ENCODE measurements at places on chromosomes 12 and 14. TPM values are rescaled to one million over a fixed set of nuclear protein-coding genes. Genes with fewer than 3 reads are reported as not detected.

GRCh38 chr12:101850199-101850598 is 19.4 kb upstream of the GNPTAB start:
- no peak for DNase-seq

Gene IRAK4
- total RNA-seq = 30.6 TPM

Gene ERO1A
- 34.0 TPM for total RNA-seq

DNA sequence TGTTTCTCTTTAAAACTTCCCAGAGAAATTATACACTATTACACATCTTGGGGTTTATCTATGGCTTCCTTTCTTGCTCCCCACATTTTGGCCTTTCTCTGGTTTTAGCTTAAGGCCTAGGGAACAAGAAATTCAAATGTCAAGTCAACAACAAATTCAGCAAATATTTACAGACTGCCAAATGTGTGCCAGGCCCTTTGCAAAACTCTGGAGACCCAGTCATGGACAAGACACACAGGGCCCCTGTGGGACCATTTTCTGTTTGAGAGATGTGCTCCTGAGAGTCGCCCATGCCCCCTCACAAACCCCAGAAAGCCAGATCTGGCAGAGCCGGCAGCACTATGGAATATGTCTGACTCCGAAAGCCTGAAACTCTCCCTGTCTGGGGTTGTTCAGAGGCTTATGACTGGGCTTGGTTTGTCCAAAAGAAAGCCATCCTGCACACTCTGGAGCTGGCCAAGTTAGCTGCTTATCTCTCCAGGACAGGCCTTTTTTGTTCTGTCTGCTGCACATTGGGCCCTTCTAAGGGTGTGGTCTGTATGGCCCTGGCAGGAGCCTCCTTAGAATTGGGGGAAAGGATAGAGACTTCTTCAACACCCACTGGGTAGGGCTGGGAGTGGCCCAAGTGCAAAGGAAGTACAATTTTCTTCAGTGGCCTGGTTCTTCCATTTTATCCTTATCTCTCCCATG is 1.1 kb upstream of the KRT3 start:
- no peak for DNase-seq

DNA sequence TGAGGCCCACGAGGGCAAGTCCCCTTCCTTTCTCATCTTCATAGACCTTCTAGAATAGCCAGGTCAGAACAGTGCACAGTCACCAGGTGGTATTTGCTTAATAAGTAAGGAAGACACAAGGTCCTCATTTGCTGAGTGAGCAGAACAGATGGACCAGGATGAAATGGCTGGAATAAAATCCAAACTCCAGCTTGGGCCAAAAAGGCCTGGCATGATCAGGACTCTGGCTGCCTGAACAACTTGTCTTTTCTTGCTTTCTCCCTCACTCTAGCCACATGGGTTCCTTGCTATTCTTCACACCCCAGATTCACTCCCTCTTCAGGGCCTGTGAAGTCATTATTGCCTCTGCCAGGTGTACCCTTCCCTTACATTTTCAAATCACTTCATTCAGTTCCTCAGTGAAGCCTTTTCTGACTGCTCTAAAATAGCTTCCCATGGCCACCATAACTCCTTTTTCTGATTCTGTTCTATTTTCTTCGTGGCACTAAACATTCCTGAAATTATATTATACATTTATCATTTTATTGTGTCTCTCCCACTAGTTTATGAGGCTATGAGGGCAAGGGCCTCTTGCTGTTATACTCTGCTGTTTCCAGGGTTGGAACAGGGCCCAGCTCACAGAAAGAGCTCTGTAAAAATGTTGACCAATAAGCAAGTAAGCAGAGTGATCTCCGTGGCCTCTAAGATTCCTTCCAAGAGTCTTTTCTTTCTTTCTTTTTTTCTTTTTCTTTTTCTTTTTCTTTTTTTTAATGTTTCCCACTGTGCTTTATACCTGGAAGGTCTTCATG is 150.8 kb downstream of the TTC8 start:
- DNase-seq = no peak

Gene NID2
- 22.0 TPM for total RNA-seq

Gene SLC2A14
- total RNA-seq = not detected

GRCh38 chr14:99323603-99324185 is 51.7 kb upstream of the BCL11B start:
- no peak for DNase-seq

Gene KANSL2
- 431 TPM for total RNA-seq

GRCh38 chr14:85549697-85550096 is 19.8 kb downstream of the FLRT2 start:
- no peak for DNase-seq

Gene CDK17
- total RNA-seq = 105 TPM

DNA sequence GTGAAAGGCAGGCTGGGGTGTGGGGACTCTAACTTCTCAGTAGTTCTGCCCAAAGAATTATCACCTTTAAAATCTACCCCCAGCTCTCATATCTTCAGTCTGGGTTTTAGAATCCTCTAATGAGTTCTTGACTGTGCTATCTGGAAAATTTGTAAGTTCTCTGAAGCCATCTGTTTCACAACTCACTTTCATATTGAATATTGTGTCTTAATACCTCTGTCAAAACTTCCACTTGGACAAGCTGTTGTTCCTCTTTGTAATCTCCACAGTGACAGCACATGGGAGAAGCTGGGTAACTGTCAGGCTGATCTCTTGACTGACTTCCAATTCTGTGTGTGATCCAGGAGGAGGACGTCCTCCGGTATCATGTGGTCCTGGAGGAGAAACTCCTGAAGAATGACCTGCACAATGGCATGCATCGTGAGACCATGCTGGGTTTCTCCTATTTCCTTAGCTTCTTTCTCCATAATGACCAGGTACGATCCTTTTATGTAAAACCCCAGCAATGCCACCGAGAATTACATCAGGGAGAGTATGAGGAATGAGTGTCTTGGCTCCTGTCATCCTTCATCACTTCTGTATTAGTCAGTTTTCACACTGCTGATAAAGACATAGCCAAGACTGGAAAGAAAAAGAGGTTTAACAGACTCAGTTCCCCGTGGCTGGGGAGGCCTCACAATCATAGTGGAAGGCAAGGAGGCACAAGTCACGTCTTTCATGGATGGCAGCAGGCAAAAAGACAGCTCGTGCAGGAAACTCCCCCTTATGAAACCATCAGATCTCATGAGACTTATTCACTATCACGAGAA is 111.9 kb downstream of the STAB2 start:
- no peak for DNase-seq

DNA sequence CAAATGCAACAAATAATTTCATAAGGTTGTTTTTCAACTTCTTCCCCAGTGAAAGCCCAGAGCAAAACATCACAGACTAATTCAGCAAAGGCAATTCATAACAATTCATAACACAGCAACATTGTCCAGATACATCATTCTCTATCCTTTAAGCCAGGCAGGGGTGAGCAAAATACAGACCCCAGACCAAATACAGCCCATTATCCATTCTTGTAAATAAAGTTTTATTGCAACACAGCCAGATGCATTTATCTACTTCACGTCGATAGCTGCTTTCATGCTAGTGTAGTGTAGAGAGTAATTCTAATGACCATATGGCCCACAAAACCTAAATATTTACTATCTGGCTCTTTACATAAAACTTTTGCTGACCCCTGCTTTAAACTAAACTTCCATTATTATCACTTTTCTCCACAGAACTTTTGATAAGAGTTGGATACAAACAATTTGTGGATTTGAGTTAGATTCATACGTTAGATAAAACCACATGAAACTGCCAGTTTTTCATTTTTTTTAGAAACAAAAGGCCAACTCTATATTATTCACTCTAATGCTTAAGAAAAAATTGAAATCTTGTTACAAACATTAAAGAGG is 174.4 kb downstream of the DUSP6 start:
- DNase-seq = no peak

DNA sequence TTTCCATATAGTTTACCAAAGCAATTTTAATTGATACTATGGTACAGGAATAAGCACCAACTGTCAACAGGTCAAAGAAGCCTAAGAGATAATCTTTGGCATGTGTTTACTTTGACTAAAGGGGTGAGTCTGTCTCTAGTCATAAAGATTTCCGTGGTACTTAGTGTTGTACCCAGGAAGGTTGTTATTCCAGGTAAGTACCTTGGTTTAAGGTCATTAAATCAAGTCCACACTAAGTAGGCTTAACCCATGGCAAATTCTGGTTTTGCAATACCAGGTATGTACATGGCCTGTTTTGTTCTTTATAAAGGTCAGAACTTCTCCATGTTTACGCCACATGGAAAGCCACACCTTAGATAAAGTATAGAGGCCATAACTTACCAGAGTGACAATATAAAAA is 10.0 kb downstream of the MAX start:
- DNase-seq = no peak

DNA sequence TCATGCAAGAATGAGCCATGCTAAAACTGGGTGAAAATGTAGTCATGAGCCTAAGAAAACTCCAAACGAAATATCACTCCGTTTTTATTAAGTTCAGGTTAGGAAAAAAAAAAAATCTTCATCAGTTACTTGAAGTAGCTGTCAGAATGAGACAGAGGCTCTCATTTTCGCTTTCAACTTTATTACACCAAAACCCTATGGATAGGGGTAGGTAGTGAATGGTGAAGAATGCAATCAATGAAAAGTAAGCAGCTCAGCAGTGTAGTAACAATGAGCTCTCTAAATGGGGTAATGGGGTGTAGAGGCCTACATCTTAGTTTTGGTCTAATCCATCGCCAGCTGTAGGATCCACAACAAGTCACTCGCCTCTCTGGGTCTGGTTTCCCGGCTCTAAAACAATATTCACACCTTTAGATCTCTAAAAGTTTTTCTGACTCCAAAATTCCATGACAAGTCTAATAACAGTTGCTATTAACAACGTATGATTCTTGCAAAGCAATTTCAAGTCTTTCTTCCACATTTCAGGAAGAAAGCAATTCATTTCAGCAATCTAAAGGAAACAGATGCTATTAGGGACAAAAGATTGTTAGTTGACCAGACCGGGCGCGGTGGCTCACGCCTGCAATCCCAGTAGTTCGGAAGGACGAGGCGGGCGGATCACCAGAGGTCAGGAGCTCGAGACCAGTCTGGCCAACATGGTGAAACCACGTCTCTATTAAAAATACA is 1.7 kb downstream of the BTBD7 start:
- no peak for DNase-seq

DNA sequence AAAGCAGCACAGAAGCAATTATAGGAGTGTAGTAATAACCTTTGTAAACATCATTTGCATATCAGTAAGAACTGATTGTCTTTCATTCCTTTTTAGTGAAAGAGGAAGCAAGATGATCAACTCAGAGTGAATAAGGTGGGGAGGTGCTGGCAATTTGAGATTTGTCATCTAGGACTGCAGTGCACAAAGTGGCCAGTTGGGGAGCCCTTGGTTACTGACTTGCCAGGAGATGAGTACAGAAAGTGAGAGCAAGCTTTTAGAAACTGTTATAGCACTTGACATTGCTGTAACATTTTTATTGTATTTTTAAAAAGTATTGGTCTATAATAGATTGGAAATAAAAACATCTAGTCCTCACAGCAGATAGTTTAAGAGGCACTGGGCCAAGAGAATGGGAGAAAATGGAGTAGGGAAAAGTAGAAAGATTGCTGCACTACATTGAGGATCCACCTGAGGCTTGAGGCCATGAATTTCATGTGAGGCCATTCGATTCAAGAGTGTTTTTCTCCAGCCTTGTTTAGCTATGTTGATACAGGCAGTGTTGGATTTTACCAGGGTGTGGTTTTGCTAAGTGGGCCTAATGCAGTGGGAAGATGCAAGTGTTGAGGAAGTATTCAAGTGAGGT is 98.2 kb downstream of the SNAPC1 start:
- no peak for DNase-seq

- no peak for DNase-seq
These were observed 41.6 kb downstream of the KCNK10 start for GRCh38 chr14:88281447-88281846.

- no peak for DNase-seq
These were observed 38.4 kb downstream of the MLXIP start for GRCh38 chr12:122116707-122117535.

GRCh38 chr12:116937640-116938039 is 26.9 kb downstream of the FBXW8 start:
- peak; percentile 43 for DNase-seq
